AG04449 (cell line): ENCODE measurements at places on chromosomes 5 and 9.

GRCh38 chr5:136701191-136701590, 335.8 kb upstream of the TRPC7 start:
- DNase-seq = no peak

DNA sequence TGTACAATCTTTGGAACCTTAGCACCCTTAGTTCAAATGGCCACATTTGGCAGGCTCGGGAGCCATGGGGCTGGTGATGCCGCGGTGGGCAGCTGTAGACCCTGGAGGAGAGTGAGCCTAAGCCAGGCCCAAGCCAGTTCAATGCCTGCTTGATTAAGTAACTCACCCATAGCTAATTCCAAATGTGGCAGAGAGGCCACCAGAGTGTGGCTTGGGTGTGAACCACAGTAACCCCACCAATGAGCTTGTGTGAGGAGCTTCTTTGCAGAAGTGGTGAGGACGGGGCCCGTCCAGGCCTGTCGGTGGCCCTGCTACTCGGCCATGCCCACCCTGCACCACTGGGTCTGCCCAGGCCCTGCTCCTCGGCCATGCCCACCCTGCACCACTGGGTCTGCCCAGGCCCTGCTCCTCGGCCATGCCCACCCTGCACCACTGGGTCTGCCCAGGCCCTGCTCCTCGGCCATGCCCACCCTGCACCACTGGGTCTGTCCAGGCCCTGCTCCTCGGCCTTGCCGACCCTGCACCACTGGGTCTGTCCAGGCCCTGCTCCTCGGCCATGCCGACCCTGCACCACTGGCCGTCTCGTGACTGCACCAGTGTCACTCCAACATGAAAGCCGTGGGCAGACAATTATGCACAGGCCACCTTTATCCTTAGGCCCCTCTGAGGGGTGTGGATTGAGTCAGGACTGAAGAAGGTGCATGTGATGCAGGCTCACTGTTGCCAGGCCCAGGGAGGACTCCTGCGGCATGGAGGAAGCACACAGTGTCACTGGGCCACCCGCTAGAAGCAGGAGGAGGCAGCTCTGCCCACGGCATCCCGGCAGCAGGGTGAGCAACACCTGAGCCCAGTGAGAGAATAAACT, 75.4 kb downstream of the MRPL36 start:
- DNase-seq = no peak

DNA sequence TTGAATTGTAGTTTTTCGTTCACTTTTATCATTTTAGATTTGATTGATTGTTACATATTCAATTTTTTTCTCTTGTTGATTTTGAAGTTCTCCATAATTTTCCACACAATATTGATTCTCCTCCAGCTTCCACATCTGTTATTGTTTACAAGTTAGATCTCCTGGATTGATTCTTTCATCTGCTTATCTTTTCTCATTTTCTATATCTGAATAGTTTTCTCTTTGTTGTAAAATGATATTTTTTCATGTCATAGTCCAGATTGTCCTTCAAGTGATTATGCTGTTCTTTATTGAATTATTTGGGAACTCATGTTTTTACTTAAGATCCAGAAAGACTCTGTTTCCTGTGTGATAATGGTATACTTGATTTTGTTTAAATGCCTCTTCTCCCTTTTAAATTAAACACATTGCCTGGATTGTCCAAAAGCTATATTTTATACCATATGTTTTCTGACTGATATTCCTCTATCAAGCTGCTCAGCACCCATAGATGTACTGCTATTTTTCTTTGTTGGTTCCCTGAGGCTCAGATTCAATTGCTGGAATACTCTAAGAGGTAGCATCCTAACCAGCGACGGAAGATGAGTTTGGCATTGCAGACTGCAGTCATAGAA, 206.6 kb upstream of the PRR16 start:
- no peak for DNase-seq

DNA sequence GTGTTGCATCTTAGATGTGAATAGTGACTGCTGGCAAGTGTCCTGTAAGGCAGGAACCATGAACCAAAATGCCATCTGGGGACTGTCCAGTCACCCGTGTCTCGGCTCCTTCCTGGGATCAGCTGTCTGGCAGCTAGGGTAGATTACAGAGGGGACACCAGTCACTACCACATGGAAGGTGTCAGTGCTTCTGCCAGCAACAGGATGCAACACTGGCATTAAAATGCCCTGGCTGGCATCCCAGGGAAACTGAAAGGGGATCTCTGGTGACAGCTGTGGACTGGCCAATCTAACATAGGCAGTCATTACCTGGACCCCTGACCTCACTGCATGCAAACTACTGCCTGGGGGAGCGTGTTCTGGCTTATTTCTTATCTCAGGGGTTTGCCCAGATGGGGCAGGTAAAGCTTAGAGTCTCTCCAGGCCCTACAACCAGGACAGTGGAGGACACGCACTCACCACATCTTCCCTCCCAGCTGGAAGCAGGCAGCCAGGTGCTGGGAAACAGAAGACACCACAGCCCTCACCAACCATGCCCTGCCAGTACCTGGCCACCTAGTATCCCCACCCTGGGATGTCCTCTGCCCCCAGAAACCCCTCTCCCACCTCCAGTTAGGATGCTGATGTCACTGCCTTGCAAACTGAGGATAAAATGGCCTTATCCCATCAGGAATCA, 83.8 kb downstream of the SEMA4D start:
- no peak for DNase-seq

DNA sequence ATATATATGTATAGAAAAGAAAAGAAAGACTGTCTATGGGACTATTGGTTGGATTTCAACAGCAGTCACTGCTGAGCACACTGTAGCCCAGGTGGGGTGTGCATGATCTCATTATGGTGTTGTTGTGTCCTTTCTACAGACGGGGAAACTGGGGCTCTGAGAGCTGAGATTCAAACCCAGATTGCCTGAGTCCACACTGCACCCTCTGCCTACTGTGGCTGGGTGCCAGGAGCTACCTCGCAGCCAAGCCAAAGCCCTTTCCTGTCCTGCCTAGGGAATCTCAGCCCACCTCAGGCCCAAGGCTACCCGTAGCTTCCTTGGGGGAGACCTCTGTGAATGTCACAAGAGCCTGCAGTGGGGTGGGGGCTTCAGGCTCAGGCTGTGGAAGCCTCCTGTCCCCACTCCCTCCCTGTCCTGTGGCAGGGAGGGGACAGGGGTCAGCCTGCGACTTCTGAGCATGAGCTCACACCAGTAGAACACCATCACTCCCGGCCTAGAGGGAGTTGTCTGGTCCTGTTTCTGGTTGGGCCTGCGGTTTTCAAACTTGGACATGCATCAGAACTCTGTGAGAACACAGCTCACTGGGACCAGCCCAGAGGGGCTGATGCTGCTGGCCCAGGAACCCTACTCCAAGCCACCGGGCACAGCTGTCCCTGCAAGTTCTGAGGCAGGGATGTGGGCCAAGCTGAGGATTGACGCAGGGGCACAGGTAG, 7.9 kb upstream of the NINJ1 start:
- DNase-seq = no peak

DNA sequence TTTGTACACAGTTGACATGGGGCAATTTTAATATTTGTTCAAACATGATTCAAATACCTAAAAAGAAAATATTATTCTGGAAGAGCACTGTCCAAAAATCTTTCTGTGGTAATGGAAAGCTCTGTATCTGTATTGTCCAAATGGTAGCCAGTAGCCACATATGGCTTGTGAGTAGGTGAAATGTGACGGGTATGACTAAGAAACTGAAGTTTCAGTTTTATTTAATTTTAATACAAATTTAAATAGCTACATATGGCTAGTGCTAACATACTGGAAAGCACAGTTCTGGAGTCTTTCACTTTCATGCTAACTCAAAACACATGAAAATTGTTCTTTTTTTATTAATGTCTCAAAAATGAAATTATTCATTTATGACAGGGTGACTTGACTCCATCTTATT, 132.6 kb downstream of the PLK2 start:
- no peak for DNase-seq

- no peak for DNase-seq
Measured at GRCh38 chr9:96423322-96423984, 5.3 kb upstream of the ZNF367 start.

DNA sequence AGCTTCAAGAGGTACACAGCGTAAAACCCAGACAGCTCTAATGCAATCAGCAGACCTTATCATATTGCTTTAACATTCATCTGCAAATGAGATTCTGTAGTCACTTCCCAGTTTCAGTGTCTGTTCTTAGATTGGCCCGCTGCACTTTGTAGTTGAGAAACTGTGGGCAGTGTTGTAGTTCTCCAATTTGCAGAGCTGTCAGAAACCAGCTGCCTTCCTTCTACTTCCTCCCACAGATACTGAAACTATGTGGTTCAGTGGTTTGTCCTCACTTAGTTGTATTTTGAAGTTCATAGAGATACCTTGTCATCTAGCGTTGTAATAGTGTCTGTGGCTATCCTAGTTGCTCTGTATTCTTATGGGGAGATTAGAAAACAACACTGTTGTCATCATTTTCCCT, 39.6 kb upstream of the TRIM36 start:
- DNase-seq = no peak

- no peak for DNase-seq
Measured at GRCh38 chr9:744046-744712, 97.3 kb upstream of the DMRT1 start.

DNA sequence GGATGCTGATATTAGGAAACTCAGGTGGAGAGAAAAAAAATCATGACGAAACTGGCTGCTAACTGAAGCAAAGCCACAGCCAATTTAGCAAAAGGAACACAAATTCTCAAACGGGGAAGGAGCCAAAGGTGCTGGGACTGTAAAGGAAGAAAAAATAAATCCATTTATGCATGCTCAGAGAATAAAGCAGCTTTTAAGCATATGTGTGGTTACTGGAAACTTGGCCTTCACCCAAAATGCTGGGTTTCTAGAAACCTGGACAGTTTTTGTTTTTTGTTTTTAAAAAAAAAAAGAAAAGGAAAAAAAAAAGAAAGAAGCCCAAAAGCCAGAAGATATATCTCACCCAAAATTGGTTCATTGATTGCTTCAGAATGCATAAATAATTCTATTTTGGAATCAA, 8.0 kb downstream of the WHRN start:
- no peak for DNase-seq
